Memory B cell (primary cell): ENCODE measurements at places on chromosomes 1 and 21.

DNA sequence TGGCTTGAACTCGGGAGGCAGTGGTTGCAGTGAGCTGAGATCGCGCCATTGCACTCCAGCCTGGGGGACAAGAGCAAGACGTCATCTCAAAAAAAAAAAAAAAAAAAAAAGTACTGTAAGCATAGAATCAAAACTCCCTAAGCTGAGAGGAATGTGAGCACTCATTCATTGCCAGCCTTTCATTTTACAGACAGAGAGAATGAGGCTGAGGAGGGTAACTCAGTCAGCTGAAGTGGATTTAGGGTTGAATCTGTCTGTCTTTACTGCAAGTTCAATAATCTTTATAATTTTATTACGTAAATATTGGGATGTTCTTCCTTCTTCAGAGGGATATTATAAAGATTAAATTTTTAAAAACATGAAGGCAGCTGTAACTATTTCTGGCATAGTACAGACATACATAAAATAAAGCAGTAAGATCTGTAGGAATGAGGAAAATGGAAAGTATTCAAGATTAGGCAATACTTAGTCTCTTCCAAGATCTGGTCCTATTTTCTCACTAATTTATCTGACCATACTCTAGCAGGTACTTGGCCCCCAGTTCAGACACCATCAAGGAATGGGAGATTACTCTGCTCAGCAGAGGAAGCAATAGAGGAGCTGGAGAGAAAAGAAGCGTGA lies 24.1 kb upstream of the MNDA start:
- DNase-seq, result no peak

DNA sequence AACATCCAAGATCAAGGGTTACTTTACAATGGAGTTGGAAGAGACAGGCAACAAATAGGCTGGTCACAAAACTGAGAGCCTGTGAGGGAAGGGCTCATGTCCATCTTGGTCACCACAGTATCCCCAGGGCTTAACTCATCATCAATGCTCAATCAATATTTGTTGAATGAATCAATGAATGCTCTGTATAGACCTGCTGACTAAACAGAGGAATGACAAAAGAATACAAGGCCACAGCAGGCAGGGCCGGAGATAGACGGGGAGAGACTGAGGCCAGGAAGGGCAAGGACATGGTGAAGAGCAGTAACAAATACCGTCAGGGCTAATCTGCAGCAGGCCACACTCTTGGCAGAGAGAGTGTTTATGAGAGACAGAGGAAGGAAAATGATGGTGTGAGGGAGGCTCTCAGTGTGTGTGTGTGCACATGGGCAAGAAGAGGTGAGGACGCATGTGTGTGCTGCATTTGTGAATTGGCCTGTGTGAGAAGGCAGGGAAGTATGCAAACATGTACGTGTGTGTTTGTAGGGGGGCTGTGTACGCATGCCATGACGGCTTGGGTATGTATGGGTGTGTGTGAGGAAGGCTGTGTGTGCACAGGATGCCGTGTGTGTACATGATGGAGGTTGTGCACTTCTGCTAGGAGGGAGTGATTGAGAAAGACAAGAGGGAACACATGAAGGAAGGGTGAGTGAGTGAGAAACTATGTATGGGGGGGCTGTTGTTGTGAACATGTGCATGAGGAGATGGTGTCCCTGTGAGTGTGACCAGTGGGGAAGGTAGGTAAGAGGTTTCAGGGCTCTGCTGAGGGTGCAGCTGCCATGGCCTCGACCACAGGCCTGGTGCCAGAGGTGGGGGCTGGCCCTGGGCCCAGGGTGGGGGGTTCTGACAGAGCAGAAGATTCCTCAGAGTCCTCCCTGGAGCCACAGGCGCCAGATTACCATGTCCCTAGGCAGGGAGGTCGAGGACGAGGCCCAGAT lies 15.4 kb downstream of the AHDC1 start:
- DNase-seq, result no peak

GRCh38 chr1:68401506-68401905 lies 48.2 kb downstream of the RPE65 start:
- no peak for DNase-seq

DNA sequence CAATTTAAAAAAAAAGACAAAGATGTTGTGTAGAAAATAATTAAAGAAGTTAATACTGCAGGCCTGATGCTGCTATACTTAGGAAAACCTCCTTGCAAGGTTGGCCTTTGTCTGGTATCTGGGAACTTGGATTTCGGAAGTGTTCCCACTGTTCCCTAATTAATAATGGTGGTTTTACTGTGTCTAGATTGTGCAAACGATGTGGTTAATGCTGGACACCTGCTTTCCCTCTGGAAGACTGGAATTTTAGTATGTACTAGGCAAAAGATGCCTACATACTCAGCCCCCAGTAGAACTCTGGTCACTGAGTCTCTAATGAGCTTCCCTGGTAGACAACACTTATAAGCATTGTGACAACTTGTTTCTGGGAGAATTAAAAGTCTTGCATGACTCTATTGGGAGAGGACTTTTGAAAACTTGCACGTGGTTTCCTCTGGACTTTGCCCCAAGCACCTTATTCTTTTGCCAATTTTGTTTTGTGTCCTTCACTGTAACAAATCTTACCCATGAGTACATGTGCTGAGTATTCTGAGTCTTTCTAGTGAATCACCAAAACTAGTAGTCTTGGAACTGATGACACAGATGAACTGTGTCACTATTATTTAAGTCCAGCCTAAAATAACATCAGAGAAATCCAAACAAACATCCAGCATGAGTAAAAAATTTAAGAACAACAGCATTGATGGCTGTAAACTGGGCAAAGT lies 40.4 kb downstream of the LIN9 start:
- no peak for DNase-seq

- no peak for DNase-seq
These were observed 857 bp upstream of the AK5 start for GRCh38 chr1:77280962-77281361.

GRCh38 chr1:147434921-147435320 lies 106.4 kb upstream of the BCL9 start:
- no peak for DNase-seq

GRCh38 chr1:44707112-44707881 lies 23.7 kb downstream of the RNU5D-1 start:
- DNase-seq, result no peak

DNA sequence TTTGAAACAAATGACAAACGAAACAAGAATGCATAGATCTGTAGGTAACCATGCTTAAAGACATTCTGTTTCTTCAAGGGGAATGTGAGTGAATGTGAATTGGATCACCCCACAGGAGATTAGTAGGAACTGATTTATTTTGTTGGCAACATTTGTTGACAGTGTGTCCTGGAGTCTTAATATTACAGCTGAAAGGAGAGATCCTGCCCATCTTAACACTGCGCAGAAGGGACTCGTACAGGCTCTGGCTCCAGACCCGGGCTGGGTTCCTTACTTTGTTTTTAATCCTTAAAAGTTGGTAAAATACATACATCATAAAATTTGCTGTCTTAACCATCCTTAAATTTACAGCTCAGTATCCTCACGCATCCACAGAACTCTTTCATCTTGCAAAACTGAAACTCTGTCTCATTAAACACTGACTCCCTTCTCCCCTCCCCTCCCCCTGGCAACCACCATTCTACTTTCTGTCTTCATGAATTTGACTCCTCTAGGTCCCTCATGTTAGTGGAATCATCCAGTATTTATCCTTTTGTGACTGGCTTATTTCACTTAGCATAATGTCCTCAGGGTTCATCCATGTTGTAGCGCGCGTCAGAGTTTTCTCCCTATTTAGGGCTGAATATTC lies 74.1 kb downstream of the GALNT2 start:
- DNase-seq, result no peak

- DNase-seq, result no peak
These were observed 579.9 kb downstream of the MATN1 start for GRCh38 chr1:30143517-30143916.

- no peak for DNase-seq
These were observed 25.2 kb downstream of the SLC66A1 start for GRCh38 chr1:19337289-19337688.

- no peak for DNase-seq
These were observed 60.0 kb upstream of the FGGY start for GRCh38 chr1:59236721-59237545.

DNA sequence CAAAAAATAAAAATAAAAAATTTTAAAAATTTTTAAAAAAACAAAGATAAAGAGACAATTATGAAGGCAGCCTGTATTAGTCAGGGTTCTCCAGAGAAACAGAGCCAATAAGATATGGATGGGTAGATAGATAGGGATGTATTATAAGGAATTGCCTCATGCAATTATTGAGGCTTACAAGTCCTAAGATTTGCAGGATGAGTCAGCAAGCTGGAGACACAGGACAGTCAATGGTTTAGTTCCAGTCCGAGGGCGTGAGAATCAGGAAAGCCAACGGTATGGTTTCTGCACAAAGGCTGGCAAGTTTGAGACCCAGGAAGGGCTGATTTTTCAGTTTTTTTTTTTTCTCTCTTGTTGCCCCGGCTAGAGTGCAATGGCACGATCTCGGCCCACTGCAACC lies 24.1 kb upstream of the EIF4G3 start:
- no peak for DNase-seq

DNA sequence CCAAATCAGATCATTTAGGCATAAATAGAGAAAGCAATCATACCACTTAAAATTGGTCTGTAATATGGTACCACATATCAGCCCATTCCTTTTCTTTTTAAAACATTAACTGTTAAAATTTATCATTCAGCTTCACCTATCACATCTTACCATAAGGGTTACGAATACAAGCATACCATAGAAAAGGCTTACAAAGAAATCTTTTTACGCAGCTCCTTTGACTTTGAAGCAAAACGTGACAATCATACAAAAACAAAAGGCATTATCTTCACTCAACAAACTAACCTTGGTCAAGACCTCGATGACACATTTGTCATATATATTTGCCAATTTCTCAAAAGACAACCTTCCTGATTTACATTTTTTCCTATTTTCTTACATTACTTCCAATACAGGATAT lies 169.0 kb downstream of the SMYD3 start:
- DNase-seq, result no peak

GRCh38 chr1:31757989-31758388 lies 6.2 kb downstream of the ADGRB2 start:
- no peak for DNase-seq

DNA sequence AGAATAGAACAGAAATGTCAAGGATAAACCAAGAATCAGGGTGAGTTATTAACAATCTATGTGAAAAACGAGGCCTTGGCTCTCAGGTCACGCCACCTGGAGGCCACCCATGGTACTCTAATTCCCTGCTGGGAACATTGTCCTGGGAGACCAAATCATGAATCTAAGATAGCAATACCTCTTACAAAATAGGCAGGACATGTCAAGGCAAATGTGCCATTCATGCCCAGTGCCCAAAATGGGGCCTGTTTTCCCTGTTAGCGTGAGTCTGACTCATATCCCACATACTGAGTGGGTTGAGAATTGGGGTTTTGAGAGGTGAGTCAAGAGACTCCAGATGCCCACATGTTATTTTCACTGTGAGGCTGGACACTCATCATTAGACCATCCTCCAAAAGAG lies 380.8 kb downstream of the HHIPL2 start:
- DNase-seq, result no peak

DNA sequence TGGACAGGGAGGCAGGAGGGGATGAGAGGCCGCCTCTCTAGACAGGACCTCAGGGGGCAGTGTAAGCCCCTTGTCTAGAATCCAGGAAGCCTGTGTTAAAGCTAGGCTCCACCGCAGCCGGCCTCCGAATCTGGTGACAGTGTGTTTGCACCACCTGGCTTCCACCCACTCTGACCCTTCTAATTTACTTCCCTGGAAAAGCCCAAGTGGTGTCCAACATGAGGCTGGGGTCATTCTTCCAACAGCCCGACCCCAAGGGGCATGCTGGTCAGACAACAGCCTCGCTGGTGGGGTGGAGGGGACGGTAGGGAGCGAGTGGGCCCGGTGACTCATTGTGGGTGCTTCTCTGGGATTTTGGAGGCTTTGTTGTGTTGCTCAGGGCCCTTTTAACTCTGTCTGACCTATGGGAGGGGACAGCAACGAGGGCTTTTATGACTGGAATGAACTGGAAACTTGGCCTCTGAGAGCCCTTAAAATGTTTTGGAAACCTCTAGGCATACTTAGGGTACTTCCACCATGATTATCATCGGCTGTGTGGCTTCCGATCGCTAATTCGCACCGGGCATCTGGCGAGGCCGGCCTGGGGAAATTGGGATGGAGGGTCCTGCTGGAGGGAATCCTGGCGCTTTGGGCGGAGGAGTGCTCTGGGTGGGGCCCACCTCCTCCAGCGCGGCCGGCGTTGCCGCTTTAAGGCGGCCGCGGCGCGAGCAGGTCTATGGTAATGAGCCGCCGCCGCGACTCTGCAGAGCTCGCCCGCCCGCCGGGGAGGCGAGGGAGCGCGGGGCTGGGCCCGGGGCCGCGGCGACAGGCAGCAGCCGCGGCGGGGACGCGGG lies at the start of gene CELSR2:
Gene CELSR2, plus strand, starts transcription at position 743 of the 833 bp plus-strand sequence. CDS start 541 bp downstream, outside the sequence.
- peak; percentile 34 for DNase-seq

DNA sequence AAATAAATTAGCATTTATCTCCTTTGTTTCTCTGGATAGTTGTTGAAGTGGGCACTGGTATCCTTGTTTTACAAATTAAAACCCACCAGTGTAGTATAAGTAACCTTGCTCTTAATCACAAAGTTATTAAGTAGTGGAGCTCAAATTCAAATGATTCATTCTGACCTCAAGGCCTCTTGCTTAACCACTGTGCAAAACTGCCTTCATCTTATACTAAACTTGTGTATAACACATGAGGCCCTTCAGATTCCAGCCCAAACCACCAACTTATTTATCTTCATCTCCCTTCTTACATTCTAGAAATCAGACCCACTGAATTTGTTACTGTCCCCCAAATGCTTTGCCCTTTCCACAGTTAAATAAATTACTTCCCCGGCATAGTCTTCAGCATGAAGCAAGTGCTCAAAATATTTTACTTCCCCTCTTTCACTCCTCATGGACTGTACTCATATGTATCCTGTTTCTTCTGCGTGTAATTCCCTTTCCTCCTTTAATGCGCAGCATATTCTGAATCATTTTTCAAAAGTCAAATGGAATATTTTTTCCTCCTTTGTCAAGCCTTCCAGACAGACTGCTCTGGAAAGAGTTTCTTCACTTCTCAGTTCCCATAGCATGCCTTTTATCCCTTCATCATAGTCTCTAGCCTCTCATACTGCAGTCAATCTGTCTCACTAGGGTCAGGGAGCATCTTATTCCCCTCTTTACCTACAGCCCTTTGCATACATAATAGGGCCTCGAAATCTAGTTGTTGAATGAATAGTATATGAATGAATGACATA lies 19.0 kb upstream of the DNASE2B start:
- DNase-seq, result no peak

GRCh38 chr1:155254714-155255242 lies 505 bp downstream of the ENTREP3 start:
- no peak for DNase-seq

- DNase-seq, result no peak
These were observed 65.7 kb downstream of the TMCO4 start for GRCh38 chr1:19734056-19734455.

- DNase-seq, result no peak
These were observed 86.1 kb downstream of the BACH1 start for GRCh38 chr21:29384683-29385359.

GRCh38 chr1:43875331-43875730 lies 58.3 kb upstream of the ARTN start:
- DNase-seq, result no peak

DNA sequence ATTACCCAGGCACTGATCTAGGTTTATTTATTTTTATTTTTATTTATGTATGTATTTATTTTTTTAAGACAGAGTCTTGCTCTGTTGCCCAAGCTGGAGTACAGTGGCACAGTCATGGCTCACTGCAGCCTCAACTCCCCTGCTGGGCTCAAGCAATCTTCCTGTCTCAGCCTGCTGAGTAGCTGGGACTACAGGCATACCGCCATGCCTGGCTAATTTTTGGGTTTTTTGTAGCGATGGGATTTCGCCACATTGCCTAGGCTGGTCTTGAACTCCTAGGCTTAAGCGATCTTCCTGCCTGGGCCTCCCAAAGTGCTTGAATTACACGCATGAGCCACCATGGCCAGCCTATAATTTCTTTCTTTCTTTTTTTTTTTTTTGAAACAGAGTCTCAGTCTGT lies 9.4 kb downstream of the PHACTR4 start:
- no peak for DNase-seq
